GM04503 (cell line): ENCODE measurements at places on chromosomes 1 and 21.

GRCh38 chr1:198203434-198203833, 46.6 kb downstream of the NEK7 start:
- DNase-seq, result no peak

- no peak for DNase-seq
These were observed 102.1 kb downstream of the NRDC start for GRCh38 chr1:51776408-51776807.

DNA sequence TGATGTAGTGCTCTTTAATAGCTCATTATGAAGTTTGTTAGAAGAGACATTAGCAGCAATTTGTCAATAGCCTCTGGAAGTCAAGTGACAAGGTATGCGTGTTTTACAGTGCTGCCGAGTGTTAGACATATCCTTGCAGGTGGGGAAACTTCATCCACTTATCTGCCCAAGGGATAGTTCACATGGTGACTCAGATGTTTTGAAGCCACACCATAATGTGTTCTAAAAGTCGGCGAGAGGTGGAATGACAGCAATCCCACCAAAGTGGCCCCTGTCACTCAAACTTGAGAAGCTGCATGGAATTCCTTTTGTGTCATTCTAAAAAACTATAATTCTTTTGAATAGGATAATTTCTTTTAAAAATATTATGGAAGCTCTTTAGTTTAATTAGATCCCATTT, 98.1 kb downstream of the RUNX1 start:
- no peak for DNase-seq

DNA sequence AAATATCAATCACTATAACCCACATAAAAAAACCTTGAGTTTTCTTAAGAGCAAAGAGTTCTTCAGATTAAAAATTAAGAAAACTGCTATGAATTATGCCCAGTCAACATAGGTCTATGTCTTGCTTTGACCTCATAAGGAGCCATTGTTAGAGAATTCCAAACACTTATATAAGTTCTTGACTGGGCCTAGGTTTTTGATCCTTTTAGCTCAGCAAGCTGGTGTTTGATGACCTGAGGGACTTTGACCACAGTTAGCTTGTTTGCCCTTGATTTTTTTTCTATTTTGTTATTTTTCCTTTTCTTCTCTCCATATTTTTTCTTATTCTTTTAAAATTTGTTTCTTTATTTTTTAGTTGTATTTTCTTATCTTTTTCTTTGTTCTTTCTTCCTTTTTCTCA, 122.3 kb downstream of the RHOU start:
- no peak for DNase-seq

- DNase-seq, result no peak
These were observed 47.9 kb upstream of the NUF2 start for GRCh38 chr1:163273766-163274441.

DNA sequence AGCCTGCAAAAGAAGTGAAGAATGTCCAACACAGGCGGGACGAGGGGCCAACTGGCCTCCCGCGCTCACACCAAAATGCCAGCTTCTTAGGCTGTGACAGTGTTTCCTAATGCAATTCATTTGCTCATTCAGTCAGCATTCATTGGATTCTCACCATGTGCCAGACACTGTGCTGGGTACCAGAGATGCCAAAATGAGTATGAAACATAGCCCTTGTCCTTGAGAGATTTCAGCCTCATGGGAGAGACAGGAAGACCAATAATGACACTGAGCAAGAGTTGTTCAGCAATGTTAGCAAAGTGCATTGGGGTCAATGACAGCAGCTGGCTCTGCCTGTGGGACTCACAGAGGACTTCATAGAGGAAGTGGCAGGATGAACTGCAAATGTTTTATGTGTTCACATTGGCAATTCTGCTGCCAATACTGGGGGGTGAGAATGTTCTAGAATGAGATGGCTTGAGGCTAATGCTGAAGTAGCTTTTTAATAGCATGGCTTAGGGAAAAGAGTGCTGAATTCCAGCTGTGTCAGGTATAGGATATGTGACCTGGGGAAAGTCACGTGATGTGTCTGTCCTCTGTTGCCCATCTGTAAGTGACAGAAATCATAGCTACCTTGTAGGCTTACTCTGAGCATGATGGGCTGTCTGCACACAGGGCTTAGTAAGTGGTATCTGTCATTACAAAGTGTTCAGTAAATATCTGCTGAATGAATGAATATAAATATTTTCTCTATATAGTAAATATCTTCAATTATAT, 58.3 kb upstream of the KIF26B start:
- no peak for DNase-seq

GRCh38 chr1:72567521-72567920, 285.2 kb upstream of the NEGR1 start:
- DNase-seq, result no peak

GRCh38 chr1:56774067-56774609, 45.1 kb downstream of the FYB2 start:
- no peak for DNase-seq

DNA sequence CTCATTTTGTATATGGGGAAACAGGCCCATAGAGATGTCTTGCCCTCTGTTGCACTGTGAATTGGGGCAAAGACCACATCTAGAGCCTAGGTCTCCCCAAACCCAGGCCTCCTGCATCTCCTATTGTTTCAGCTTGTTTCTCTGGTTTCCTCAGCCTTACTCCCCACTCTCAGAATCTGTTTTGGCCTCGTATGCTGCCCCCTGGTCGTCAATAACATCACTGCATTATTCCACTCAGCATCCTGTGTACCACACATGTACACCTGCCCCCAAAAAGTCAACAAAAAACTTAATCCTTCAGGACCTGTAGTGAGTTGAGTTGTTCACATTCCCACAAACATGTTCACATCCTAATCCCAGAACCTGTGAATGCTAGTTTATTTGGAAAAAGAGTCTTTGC, 184.8 kb downstream of the BRINP2 start:
- DNase-seq, result peak; percentile 4

DNA sequence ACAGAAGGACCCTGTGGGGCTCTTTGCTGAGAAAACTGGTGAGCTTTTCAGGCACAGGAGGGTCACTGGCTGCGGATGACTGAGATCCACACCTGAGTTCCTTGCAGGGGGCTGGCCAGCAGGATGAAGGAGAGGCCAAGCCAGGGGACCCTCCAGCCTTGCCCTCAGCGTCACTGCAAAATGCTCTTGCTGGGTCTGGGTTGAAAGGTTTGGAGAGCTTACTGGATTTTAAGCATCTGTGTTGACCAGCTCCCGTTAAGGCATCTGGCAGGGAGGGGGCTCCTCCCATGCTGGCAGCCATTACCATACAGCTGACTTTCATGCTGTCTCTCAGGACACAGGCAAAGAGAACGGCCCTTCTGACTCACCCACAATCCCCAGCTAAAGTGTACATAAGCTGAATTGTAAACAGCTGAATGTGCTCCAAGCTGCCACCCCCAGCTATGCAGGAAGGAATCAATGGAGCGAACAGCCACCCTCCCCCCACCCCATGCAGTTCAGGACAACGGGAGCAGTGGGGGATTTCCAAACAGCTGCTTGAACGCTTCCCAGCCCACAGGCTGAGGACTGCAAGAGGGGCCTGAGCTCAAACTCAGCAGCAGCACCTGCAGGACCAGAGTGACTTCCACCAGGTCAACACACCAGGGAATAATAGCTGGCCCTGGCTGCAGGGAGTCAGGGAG, 21.3 kb upstream of the A3GALT2 start:
- DNase-seq, result peak; percentile 81

GRCh38 chr1:207993477-207994445, 82.8 kb upstream of the CD34 start:
- no peak for DNase-seq

DNA sequence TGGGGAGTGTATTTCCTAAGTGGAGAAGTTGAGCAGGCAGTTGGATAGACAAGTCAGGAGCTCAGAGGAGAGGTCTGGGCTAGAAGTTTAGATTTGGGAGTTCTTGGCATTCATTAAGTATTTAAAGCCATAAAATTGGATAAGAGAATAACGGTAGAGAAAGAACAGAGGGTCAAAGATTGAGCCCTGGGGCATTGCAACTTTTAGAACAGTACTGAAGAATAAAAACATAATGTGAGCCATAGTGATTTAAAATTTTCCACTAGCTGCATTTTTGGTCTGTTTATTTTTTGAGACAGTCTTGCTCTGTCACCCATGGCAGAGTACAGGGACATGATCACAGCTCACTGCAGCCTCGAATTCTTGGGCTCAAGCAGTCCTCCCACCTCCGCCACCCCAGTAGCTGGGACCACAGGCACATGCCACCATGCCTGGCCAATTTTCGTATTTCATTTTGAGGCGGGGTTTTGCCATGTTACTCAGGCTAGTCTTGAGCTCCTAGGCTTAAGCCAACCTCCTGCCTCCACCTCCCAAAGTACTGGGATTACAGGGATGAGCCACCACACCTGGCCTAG, 85.9 kb upstream of the SOX13 start:
- DNase-seq, result no peak

GRCh38 chr1:195516036-195516435, 1092.2 kb downstream of the KCNT2 start:
- DNase-seq, result no peak

GRCh38 chr1:181123173-181123572, 34.7 kb downstream of the IER5 start:
- no peak for DNase-seq

DNA sequence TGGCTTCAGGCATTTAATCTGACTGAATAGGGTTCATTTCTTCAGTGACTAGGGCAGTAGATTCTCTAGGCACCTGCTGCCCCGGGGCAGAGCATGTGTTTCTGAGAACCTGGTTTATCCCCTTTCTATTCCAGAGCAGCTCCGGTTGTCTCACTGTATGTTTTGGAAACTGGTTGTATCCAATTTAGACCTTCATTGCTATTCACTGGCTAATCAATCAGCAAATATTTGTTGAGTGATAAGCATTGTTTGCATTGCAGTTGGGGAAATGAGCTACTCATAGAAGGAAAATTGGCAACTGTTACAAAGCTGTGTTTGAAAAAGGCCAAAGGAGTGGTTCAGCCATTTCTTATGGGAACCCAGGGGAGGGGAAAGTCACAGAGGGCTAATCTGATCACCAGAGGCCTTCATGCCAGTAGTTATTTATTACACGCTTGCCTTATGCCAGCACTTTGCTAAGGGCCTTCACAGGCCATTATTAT, 2.9 kb downstream of the QSOX1 start:
- no peak for DNase-seq

DNA sequence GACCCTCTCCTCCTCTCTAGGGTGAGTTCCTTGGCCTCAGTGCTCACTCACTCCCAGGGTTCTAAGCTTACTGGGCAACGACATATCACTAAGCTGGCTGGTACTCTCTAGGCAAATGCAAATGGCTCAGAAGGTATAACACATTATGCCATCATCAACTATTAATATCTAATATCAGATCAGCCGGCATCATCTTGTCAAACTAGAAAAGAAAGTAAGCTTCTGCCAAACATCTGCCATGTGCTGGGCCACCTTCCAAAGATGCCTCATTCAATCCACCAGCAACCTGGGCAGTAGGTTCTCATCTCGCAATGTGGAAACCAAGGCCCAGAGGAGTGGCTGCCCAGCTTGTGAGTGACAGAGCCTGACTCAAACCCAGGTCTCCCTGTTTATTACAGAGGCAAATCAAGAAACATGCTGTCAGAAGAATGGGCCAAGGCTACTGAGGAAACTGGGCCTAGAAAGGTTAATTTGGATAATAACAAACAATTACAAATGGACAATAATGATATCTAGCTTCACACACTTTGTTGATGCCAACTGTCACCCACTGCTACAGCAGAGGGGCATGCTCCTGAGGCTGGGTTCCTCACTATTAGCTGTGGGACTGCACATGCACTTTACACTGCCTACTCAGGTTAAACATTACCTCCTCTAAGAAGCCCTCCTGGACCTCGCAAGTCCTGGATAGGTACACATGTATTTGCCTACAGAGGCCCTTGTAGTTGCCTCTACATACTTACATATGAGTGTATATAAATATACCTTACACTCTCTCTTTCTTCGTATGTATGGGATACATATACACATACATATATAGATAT, 183.3 kb upstream of the JUN start:
- DNase-seq, result no peak

DNA sequence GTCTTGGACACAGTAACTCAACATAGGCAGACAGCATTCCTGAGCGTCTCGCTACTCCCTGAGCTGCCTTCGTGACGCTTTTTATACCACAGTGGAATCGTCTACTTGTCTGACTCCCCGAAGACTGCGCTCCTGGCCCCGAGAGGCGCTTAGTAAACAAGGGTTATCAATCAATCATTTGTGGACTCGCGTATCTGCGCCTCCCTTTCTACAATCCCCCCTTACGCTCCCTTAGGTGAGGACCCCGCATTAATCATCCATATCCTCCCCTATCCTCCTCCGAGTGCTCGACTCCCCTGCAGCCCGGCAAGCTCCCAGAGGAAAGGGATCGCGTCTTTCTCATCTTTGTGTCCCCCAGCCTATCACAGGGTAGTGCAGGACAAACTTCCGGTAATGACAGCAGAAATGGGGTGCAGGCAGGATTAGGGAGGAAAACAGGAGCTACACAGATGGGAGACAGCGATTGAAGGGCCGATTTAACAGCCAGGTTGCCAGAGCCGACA, 522 bp downstream of the TMEM59 start:
- peak; percentile 39 for DNase-seq

DNA sequence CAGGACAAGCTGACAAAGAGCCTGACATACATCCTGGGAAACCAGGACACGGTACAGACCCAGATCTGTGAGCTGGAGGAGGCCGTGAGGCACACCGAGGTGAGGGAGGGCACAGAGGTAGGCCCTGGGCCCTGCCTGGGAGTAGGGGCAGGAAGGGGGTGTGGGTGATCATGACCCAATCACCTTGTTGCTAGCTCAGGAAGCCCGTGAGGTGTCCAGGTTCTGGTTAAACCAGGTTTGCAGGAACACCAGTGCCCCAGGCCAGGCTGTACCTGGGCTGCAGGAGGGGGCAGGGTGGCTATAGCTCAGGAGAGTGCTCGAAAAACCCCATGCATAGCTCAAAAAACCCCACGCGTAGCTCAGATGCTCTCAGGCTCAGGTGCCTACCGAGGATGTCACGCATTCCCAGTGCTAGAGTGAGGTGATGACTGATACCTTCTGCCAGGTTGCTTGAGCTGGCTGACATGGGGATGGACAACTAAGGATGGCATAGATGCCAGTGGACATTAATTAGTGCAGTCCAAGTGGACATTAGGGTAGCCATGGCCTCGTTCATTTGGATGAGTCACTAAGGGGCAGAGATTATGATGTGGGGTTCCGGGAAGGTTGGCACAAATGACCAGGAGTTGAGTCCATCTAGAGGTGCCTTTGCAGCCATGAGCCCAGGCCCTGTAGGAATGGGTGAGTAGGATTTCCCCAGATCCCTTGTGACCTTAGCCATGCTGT, 3.7 kb downstream of the TRIM46 start:
- no peak for DNase-seq

GRCh38 chr1:66540434-66541032, 6.6 kb downstream of the SGIP1 start:
- DNase-seq, result peak; percentile 65

GRCh38 chr1:81606656-81607055, 194.1 kb upstream of the ADGRL2 start:
- no peak for DNase-seq

GRCh38 chr1:204441558-204441957, 29.9 kb upstream of the PPP1R15B start:
- DNase-seq, result no peak
